ENCODE measurements at places on chromosomes 6 and 20.
A peak's percentile ranks its signal among the peaks of the same experiment; 100 is the strongest.

- no peak for DNase-seq
Measured at GRCh38 chr6:119562168-119562567, 212.6 kb upstream of the MAN1A1 start.

- no peak for DNase-seq
Measured at GRCh38 chr6:110446405-110446804, 30.0 kb downstream of the SLC22A16 start.

GRCh38 chr20:25177890-25178321, 17.6 kb upstream of the ENTPD6 start:
- DNase-seq: no peak

- DNase-seq: no peak
Measured at GRCh38 chr6:148343047-148343782, 577 bp downstream of the SASH1 start.

GRCh38 chr6:37025621-37026466, 20.4 kb downstream of the FGD2 start:
- DNase-seq: no peak

DNA sequence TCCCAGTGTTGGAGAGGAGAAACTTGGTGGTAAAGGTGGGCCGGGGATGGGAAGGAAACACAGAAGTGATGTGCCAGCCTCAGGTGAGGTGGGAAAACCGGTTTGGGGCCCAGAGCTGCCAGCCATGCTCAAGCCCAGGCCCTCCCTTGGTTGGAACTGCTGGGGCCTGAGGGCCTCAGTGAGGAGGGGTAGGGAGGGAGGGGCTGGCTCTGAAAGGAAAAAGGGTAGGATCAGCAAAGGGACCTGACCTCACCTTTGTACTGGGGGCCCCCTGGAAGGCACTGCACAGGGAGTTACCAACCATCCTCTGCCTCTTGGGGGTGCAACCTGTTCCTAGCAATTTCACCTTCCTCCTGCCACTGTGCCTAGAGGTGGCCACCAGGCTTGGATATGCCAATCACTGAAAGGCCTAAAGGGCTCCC, 1.8 kb upstream of the SPEF1 start:
- no peak for DNase-seq

GRCh38 chr6:46963039-46963438, 41.3 kb upstream of the ADGRF5 start:
- DNase-seq: no peak

DNA sequence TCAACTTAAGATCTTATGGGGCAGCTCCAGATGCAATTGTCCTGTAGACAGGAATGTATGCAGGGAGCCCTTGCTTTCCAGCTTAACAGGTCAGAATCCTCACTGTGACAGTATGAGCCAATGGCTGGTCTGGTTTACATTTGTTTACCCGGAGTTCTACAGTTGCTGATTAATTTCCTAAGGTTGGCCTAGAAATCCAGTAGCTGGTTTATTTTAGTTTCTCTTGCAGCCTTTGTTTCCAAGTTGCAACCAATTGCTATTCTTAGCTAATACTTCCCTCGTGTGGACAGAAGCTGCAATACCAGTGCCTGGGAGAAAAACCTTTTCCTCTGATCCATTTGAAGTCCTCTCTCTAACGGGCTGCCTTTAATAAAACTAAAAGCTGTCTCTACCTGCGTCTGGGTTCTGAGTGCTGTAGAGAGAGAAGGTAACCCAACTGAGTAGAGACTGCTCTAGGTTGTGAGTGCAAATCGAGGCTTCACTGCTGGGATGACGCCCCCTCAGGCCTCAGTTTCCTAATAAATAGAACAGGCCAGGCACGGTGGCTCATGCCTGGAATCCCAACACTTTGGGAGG, 45.9 kb downstream of the ZNF217 start:
- peak; percentile 21 for DNase-seq

DNA sequence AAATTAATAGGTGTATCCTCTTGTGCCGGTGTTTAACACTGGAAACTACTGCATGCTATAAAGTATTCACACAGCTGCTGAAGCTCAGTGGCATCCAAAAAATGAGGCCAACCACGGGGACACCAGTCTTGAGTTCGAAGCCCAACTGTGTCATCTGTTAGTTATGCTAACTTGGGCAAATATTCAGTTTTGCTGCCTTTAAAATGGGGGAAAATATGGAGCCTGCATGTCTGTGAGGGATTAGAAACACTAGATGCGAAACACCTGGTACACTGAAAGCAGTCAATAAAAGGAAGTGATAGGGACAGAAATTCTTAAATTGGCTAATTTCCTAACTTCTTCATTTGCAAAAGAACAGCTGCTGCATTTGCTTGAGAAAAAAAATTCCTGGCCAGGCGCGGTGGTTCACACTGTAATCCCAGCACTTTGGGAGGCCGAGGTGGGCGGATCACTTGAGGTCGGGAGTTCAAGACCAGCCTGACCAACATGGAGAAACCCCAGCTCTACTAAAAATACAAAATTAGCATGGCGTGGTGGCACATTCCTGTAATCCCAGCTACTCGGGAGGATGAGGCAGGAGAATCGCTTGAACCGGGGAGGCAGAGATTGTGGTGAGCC, 36.6 kb upstream of the MLIP start:
- no peak for DNase-seq

DNA sequence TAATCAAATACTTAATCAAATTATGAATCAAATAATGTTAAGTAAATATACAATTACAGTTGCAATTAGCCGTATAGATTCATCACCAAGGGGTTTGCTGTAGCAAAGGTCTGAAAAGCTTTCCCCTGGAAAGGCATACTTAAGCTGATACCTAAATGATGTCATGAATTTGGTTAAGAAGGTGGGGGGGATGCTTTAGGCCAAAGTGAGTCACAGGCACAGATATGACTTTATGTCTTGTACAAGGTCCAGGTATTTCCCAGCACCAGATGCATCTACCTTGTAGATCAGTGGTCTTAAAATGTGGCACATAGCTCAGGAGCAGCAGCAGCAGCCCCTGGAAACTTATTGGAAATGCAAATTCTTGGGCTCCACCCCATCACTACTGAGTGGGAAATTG, 557.3 kb upstream of the CDH4 start:
- no peak for DNase-seq

GRCh38 chr6:167127785-167128531, 5.1 kb downstream of the CCR6 start:
- DNase-seq: no peak

GRCh38 chr6:11196511-11197174, 35.8 kb downstream of the NEDD9 start:
- no peak for DNase-seq

DNA sequence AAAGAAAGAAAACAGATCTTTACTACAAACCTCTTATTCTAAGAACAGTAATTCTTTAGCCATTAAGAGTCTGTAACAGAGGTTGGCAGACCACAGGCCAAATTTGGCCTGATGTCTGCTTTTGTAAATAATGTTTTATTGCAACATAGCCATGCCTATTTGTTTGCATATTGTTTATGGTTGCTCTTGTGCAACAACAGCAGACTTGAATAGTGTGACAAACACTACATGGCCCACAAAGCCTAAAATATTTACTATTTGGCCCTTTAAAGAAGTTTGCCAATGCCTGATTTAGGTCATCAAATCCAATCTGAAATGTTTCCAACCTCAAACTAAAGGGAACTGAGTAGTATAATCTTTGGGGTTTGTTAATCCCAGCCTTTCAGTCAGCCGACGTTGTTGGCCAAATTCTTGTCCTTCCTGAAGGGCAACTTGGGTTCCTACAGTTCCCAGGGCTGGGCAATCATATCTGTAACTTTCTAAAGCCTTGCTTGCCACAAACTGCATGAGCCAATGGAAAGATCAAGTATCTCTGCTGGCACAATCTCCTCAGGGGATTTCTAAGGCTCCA, 33.9 kb upstream of the TBC1D20 start:
- no peak for DNase-seq

DNA sequence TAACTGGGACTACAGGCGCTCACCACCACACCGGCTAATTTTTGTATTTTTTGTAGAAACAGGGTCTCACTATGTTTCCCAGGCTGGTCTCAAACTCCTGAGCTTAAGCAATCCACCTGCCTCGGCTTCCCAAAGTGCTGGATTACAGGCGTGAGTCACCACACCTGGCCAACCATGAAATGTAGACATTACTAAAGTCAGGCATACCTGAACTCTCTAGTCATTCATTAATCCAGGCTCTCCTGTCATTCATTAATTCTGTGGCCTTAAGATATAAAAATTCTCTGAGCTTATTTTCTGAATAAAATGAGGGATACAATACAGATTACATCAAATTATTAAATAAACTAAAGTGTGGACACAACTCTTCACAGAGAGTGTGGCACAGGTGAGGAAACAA, 159.7 kb downstream of the GMDS start:
- no peak for DNase-seq

- no peak for DNase-seq
Measured at GRCh38 chr20:37822141-37822601, 80.8 kb upstream of the VSTM2L start.

DNA sequence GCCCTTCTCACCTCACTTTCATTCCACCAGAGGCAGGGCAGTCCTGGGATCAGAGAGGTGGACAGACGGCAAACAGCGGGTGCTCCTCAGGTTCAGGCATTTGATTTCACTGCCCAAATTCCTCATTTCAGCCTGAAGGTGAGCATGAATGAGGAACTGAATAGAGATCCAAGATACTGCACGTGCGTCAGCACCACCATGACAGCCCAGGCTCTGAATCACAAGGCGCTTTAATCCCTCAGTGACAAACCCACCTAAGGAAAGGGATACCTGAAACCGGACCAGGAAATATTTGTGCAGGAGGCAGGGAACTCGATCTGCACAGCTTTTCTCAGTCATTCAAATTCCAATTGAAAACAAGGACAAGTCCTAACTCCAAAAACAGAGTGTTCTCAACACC, 174.8 kb upstream of the HEY2 start:
- DNase-seq: no peak

DNA sequence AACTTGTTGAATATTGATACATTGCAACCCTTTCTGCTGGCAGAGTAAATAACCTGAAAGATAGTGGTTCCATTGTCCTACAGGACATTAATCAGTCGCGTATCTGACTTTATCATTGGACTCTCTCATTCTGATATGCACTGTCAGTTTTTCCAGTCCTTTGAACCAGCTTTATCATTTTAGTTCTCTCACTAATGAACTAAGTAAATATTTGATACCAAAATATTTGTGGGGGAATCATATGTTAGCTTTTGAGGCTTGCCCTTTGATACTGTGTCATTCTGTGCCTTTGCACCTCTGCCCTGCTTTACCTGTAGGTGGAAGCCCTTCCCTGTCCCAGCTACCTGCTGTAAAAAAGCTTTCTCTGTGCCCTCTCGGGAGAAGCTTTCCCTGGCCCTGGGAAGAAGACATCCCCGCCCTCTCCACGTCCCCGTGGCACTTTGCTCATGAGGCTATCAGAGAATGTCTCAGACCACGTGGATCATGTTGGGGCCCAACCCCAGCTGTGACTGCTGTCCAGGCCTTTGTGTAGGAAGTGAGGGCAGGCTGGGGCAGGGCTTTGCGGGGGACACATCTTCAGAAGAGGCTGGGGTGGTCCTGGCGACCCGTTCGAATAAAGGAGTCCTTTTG, 117.8 kb upstream of the NXT1 start:
- no peak for DNase-seq

DNA sequence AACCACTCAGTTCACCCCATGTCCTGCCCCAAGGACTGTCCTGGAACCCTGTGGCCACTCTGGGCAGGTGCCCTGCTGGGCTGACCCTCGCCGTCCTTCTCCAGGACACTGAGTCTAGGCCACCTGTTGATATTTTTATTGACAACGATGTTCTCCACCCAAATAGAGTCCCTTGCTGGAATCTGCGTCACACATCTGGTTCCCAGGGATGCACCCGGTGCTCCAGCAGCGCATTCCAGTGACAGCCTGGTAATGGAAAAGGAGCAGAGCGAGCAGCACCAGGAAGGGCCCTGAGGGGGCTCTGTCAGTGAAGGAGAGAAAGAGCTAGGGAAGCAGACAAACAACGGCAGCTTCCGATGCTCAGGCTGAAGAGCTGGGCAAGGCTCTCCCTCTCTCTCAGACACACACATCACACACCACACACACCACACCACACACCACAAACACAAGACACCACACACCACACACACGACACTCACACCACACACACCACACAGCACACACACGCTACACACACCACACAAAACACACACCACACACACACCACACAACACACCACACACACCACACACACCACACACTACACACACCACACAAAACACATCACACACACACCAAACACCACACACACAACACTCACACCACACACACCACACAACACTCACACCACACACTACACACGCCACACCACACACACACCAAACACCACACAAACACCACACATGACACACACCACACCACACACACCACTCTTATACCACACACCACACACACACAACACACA, 117.9 kb upstream of the THBS2 start:
- DNase-seq: no peak

DNA sequence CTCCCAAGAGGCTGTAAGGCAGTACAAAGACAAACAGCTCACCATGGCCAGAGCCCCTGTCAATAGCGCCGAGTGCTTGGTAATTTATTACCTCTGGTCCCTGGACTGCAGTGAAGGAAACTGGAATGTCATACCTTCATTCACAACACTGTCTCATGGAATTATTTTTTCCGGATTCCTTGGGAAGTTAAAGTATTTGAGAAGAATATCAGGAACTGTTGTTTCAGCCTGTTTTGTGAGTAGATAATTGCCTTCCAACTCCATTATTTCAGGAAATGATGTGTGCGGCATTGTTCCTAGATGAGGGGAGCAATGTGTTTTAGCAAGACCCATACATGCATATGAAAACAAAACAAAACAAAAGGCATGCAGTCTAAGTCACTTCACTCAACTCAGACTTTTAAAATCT, 64.0 kb downstream of the BLOC1S5 start:
- DNase-seq: no peak

GRCh38 chr6:118660218-118660569, 8.8 kb upstream of the CEP85L start:
- peak; percentile 55 for DNase-seq

DNA sequence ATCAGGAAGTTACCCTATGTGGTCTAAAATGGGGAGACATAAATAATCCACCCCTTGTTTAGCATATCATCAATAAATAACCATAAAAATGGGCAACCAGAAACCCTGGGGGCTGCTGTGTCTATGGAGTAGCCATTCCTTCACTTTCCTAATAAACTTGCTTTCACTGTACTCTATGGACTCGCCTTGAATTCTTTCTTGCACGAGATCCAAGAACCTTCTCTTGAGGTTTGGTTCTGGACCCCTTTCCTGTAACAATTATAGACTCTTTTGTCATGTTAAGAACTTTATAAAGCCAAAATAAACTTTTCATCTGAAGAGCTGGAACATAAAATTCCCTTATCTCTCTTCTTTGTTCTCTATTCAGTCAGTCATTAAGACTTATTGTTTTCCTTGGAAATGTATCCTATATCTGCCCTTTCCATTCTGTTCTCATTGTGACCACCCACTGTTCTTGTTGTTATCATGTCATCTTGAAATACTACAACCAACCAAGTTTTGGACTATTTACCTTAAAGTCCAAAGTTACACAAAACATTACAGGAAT, 29.3 kb upstream of the ZBTB24 start:
- no peak for DNase-seq

DNA sequence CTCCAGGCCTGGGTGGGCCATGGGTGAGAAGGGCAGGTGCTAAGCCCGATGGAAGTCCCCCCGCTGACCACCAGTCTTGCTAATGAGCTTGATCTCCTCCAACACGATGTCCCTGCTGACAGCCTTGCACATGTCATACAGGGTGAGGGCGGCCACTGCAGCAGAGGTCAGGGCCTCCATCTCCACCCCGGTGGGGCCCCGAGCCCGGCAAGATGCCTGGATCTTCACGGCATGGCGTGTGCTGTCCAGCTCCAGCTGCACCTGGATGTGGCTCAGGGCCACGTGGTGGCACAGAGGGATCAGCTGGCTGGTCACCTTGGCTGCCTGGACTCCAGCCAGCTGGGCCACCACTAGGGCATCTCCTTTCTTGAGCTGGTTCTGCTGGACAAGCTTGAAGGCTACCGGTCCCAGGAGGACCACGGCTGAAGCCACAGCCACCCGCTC, 27.9 kb downstream of the MOCS1 start:
- no peak for DNase-seq
